NCI-H524 (cell line): ENCODE measurements at places on chromosomes 5 and 9.
A peak's percentile ranks its signal among the peaks of the same experiment; 100 is the strongest.

DNA sequence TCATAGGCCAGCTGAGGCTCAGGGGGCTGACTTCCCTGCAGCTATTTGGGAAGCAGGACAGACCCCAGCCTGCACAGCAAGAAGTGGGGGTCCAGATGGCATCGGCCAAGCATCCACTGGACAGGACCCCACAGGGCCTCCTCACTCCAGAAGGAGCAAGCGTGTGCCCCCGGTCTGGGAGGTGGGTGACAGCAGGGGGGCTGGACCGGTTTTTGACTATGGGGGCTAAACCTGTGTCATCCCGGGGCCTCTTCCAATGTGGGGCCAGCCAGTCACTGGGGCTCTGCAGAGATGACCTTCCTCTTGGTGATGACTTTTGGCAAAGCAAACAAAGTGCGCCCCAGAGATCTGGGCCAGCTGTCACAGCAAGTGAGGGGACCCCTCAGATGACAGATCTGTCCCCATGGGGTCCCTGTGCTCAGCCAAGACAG is 163.9 kb downstream of the OLFM1 start:
- no peak for DNase-seq

DNA sequence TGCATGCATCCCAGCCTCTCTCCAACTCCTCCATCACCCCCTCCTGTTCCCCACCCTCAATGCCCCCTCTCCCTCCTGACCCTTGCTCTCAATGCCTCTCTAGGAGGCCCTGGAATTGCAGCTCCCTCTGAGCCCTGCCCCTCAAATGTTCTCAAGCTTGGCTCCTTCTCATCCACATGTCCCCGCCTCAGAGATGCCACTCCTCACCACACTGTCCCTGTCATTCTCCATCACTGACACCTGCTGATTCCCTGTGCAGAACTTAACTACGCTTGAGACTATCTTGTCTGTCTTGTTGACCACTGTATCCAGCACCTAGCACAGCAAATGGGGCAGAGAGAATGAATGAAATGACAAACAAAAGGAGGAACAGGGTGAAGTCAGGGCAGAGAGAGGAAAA is 314.4 kb downstream of the SPOCK1 start:
- no peak for DNase-seq

DNA sequence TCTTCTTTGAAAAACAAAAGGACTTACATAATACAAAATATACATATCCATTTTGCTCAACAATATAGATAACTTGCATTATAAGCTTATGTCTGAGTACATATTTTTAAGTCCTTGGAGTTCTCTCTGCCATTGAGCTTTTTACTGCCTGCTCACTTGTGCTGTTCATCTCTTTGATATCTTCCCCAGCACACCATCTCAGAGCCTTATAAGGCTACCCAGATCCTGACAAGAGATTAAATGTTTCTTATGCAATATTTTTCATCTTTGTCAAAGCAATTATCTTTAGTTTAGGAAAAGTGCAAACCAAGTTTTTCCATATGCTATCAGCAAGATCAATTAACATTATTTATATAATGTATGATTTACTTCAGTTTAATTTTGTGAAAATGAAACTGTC is 60.7 kb upstream of the ITGA1 start:
- no peak for DNase-seq

DNA sequence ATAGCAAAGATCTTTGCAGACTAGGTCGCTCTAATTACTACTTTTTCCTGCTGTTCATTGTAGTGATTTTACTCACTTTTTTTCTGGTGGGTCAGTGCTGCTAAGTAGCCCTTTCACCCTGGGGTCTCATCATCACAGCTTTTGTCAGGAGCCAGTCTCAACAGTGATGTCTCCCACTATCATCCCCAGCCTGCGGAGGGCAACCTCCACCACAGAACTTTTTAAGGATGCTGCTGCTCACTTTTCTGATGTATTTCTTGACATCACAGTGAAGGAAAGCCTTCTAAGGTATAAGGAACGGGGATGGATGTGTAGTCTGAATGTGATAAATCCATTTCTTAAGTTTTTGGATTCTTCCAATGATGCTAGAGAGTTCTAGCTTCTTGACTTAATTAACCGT is 242.5 kb upstream of the RIOK2 start:
- DNase-seq, result no peak

DNA sequence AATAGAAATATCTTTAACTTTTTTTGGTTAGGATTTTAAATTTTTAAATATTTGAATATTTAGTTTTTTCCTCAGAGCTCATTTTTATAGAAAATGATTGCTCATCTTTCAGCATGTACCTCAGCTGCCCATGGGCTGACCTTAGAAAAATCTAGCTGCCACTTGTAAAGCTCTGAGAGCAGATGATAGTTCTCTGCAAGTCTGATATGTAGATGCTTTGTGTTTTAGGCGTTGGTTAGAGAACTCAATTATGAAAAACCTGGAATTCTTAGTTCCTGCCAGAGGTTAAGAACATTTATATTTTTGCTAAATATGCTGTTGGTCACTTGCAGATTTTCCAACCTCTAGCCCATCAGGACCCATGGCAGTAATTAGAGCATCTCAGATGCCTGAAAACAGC is 15.1 kb downstream of the OTULIN start:
- no peak for DNase-seq

DNA sequence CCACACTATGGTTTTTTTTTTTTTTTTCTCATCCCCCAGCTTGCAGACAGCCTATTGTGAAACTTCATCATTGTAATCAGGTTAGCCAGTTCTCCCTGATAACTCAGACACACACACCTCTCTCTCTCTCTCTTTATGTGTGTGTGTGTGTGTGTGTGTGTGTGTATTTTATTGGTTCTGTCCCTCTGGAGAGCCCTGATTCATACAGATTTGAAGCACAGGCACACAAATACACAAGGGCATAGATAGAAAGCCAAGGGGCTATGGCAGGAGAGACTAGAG is 20.6 kb upstream of the VCAN start:
- no peak for DNase-seq

- peak; percentile 4 for DNase-seq
Observed at GRCh38 chr9:76292246-76292645, 102.0 kb downstream of the RFK start.

- no peak for DNase-seq
Observed at GRCh38 chr9:75111019-75111622, 22.8 kb downstream of the OSTF1 start.
